ENCODE measurements at places on chromosomes 7 and 10.

DNA sequence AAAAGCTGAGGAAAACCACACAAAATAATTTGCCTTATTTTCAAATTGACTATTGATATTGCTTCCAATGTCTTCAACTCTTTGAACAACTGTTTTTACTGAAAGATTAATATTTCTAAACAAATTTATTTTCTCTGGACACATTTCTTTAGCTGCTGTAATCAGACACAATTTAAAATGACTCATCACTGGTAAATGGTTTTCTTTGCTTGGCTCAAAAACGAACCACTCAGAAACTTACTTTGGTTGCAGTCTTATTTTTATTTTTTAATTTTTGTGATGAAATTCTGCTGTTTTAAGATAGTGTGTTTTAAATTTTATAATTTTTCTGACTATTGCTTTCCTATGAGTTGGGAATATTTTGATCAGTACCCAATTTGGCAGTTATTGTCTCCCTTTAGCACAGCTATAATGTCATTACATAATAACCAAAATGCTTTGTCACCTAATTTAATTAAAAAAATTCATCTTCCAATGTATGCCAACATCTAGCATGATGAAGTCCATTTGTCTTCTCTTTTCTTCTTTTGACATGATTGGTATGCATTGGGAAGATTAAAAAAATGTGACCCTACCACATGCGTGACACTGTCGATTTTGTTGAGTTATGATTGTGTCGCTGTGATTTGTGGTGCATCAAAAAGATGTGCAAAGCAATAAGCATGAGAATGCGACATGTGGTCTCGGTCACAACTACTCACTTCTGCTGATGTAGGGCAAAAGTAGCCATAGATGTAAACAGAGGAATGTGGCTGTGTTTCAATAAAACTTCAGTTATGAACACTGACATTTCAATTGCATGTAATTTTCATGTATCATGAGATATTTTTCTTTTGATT lies 222.3 kb downstream of the SUGCT start:
- peak; percentile 11 for DNase-seq

- DNase-seq = no peak
Measured at GRCh38 chr7:151304856-151305255, 36.8 kb upstream of the NUB1 start.

- DNase-seq = no peak
Measured at GRCh38 chr10:33657154-33657908, 322.9 kb upstream of the NRP1 start.

- no peak for DNase-seq
Measured at GRCh38 chr7:116560021-116560970, 35.5 kb downstream of the CAV1 start.

GRCh38 chr7:156811706-156812105 lies 81.3 kb downstream of the LMBR1 start:
- no peak for DNase-seq

- no peak for DNase-seq
Measured at GRCh38 chr7:2325162-2325561, 10.9 kb upstream of the SNX8 start.

GRCh38 chr7:15752377-15752776 lies 65.9 kb upstream of the MEOX2 start:
- DNase-seq = no peak

DNA sequence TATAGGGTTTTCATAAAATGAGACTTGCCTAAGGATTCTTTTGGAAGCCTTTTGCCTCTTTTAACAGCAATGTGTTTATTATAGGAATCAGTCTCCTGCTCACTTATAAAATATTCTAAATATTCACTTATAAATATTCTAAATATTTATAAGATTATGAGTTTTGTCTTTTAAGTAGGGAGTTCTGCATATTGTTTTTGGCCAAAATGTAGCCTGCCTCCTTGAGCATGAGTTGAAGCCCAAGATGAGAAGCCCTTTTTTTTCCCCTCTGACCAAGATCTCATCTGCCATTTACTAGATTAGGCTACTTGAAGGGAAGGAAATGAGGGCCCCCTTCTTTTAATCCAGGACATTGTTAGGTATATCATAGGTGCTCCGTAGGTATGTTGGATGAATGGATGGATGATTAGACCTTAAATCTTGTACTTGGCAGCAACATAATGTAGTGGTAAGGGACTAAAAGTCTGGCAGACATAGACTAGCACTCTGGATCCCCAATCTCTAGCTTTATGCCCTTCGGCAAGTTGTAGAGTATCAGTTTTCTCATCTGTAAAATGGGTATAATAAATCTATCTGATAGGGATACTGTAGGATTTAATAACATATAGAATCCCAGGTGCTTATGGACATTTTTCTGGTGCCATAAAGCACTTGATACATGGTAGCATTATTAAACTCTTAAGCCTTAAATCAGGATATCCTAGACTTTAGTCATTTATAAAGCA lies 59.1 kb downstream of the ARID5B start:
- DNase-seq = no peak

GRCh38 chr7:92461027-92462003 lies 14.0 kb downstream of the GATAD1 start:
- DNase-seq = no peak

DNA sequence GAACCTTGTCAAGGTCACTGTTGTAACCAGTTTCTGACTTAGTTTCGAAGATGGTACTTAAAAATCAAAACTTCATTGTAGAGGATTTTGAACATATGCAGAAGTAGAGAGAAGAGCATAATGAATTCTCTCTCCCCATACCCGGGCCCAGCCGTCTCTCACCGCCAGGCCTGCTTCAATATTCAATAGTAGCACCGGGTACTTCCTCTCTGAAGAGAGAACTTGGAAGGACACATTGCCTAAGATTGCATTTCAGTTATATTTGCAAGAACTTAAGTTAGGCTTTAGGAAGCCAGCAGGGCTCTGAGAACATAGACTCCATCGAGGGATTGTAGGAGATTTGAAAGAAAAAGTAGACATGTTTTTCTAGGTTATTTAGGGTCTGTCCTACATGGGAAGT lies 19.1 kb downstream of the LMTK2 start:
- DNase-seq = no peak

GRCh38 chr10:132876993-132877431 lies 65.4 kb downstream of the CFAP46 start:
- no peak for DNase-seq

DNA sequence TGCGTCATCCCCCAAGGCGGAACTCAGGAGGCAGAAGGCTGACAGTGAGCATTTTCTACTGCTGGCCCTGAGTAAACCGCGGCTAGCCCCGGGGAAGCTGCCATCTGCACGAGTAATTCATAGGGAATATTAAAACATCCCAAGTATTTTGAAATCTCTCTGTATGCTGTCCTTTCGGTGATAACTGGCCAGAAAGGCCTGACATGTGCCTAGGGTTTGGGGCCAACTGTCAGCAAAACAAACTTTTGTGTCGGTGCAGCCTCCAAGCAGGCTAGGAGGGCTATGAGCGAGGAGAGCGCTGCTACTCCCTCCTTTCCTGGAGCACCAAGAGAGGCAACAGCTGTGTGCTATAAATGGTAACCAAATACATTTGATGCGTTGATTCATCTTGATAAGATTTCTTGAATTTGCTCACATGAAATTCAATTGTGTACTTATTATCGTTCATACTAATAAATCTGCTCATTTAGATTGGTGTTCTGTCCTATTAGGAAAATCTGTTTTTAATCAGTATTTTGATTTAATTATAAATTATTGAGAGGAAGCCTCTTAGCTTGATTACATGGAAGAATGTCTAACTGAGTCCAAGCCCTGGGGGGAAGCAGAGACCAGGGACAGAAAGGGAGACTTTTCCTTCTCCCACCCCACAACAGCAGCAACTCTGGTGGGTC lies 124.4 kb upstream of the NPS start:
- DNase-seq = no peak

GRCh38 chr7:6658618-6659345 lies 21.7 kb downstream of the ZNF316 start:
- no peak for DNase-seq

GRCh38 chr10:5809527-5810154 lies 3.6 kb downstream of the GDI2 start:
- no peak for DNase-seq

DNA sequence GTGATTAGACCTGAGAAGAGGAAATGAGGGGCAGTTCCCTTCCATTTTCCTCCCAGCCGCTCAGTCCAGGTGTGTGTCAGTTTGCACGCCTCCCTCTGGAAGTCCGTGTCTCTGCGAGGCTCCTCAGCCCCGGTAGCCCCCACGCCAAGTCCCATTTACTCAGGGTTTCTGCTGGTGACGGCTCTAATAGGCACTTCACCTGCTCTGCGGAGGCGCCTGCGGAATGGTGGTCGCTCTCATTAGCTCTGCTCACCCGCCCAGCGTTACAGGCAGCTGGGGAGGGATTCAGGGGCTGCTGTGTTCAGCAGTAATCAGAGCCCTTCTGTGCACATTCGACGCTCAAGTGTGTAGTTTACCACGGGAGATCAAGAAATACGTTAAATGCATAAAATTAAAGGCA lies 179.9 kb downstream of the MGMT start:
- DNase-seq = no peak

DNA sequence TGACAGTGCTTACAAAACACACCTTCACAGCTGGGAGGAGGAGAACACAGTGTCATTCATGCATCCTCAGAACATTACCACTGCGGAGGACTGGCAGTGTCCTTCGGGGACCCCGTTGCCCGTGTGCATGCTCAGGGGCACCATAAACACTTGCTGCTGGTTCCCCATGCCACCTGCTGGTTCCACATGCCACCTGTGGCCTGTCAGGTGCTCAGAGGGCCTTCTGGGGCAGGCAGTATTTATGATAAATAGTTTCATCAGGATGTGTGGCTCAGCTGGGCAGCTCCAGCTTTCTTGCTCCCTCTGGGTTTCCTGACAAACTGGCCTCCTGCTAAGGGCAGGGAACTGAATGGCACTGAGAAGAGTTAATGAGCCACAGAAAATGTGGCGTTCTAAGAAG lies 32.1 kb downstream of the CELF2 start:
- DNase-seq = no peak

DNA sequence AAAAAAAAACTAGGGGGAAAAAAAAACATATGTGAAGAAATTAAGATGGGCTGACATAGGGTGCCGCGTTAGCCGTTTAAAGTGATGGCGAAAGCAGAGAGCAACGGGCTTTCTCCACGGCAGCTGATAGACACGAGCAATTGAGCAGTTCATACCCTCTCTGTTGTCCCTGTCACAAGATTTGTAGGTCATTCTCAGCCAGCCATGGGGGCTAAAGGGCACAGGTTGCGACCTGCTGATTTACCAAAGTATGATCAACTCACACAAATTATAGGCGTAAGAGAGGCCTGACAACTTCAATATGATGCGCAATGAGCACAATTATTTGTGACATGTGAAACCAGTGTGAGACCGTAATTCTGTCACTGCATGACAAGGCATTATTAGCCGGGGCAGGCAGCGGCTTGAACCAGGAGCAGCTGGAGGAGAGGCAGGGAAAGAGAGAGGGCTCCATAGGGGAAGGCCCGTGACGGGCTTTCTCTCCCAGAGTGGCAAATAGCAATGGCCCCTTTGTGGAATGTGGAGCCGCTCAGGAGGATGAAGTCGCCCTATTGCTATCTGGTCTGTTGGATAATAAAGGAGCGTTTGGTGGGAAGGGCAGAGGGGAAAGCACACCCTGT lies 195.1 kb upstream of the HABP2 start:
- DNase-seq = peak; percentile 40

DNA sequence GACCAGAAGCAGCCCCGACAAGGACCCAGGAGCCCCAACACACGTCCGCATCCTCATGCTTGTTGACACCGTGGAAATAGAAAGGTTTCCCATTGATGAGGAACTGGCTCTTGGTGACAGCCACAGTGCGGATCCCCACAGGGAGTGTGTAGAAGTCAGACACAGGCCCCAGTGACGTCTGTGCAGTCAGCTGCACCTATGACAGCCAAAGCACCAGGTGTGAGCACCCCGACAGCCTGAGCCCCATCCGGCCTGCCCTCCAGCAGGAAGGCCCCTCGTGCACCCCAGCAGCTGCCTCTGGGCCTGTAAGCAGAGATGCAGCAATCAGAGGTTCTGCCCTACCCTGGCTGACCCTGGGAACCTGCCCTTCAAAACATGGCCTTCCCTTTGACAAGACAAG lies 7.1 kb downstream of the GUSB start:
- no peak for DNase-seq

- no peak for DNase-seq
Measured at GRCh38 chr7:128352636-128353035, 8.9 kb downstream of the PRRT4 start.

DNA sequence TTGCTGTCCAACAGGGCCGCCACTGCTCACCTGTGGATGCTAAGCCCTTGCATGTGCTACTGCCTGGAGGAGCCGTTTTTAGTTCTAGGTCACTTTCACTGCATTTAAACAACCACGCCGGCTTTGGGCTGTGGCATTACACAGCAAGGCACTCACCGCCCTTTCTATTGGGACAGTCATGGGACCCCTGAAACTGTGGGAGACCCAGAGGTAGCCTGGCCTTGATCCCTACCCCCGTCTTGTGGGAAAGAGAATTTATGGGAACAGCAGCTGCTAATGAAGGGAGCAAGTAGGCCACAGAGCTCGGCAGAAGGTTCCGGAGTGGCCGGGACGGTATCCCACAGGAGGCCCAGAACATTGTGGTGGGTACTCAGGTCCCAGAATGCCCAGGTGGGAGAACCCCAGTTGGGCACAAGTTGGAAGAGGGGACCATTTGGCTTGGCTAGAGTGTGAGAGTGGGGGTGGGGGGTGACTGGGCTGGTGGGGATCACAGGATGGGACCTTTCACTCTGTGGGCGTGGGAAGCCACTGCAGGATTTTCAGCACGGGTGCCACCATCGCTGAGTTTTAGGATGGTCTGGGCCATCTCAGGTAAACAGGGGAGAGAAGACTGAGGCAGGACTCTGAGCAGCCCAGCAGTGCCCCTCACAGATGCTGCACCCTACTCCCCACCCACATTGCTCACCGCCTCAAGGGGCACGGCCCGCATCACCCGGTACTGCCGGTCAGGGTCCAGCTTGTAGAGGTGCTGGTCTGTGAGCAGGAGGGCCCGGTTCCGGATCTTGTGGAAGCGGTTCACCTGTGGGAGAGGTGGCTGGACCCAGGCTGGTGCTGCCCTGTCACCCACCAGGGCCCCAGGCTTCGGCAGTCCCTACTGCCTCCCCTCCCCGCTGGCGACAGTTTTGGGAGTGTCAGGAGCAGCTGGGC lies 15.2 kb downstream of the MYO1G start:
- DNase-seq = no peak

DNA sequence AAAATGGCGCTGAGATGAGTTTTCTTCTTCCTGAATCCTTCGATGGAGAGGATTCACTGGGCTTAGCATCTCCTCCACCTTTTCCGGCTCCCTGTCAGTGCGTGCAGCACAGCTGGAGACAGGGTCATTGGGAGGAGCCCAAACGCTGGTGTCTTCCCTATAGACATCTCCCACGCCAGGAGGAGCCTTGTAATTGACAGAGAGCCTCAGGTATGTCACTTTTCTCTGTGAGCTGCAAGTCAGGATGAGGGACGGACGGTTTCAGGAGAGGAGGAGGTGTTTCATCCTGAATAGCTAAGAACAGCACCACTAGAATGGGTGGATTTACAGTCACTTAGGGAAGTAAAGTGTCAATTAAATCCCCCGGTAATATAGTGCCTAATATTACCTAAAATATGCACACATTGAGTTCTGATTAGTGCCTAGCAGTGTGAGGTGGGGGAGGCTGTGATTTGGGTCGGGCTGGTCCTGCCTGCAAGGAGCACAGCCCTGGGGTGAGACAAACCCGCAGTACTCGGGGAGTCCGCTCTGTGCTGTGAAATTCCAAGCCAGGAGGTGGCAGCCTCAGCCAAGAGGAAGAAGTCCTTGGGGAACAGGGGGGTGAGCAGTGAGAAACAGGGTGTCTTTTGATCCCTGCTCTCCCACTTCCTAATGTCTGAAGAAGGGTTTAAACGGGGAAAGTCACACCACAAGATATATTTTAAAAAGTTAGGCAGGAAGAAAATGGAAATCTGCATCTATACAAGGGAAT lies 28.2 kb downstream of the IL15RA start:
- peak; percentile 26 for DNase-seq

GRCh38 chr7:96558093-96558492 lies 151.6 kb downstream of the SEM1 start:
- no peak for DNase-seq
